GM23338 (cell line): ENCODE measurements at places on chromosomes 6 and 20.

GRCh38 chr20:2756056-2756611 lies 44.3 kb downstream of the CPXM1 start:
- DNase-seq = peak; percentile 86

DNA sequence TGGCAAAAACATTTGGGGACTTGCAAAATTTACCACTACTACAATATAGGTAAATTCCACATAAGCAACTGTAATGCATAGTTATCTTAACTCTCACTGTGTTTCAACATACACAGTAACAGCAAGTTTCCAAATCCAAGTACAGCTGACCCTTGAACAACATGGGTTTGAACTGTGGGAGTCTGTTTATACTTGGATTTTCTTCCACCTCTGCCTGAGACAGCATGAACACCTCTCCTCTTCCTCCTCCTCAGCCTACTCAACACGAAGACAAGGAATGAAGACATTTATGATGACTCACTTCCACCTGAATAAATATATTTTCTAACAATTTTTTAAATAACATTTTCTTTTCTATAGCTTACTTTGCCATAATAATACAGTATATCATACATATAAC lies 25.6 kb downstream of the MAN1A1 start:
- no peak for DNase-seq

DNA sequence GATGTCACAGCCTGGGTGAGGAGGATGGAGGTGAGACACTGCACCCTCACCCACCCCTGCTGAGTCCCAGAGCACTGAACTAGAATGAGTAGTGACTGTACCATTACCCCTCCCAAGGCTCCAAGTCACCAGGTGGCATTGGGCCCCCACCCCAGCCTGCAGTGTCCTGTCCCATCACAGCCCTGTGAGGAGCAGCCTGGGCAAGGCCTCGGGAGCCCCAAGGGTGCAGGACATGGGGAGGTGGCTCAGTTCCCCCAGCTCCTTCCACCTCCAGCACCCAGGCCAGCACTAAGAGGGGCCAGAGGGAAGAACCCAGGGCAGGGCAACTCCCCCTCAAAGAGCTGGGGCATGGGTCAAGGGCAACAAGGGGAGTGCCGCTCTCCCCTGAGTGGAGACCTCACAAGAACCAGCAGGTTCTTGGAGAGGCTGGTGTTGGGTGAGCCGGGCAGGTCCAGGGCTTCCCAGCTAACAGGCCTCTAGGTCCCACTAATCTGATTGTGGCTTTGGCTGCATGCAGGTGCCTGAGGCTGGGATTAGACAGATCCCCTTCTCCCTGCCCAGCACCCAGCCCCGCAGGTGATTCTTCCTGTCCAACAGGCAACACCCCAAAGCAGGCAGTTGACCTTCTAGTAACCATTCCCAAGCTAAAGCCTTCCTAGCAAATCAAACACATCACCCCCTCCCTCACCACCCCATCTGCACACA lies 2.6 kb downstream of the CST4 start:
- no peak for DNase-seq

DNA sequence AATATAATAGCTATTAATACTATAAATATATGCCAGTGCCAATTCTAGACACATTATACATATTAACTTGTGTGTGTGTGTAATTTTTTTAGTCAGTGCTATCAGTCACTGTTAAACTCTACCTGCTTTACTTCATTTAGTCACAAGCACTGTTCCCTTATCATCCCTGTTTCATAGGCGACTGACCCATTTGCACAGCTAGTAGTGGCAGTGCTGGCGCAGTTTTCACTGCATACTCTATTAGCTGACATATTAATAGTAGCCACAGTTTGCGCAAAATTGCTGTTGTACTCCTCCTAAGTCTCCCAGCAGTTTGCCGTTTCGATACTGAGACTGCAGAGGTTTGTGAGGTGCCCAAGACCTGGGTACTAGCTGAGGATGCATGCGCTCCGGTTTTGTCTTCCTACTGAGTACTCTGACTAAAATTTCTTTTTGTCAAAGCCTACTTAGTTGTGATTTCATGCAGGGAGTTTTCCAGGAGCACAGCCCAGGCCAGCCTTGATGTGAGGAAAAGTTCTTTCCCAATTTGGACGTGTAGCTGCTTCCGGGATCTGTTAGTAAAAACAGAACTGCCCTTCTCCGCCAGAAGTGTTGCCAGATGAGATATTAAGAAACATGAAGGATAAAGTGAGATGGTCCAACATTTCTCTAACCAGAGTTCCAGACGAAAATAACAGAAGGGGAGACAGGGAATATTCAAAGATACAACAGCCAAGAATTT lies 5.6 kb downstream of the BAG2 start:
- no peak for DNase-seq

DNA sequence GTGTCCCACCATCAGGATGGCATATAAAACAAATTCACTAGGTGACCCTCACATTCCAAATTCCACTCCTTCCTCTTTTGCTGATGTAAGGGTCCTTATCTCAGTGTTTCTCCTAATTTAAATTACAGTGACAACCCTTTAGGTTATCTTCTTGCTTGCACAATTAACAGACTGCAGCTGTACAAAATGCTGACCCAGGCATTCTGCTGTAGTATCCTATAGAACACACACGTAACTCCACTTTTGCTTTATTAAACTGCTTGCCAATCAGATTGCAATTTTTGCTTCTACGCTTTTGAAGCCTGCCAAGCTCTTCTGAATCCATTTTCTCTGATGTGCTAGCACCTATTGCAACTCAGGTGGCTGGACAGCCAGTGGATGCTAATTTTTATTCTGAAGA lies 950.3 kb downstream of the TFAP2A start:
- no peak for DNase-seq

GRCh38 chr20:41287327-41287726 lies 30.2 kb downstream of the ZHX3 start:
- DNase-seq = no peak

DNA sequence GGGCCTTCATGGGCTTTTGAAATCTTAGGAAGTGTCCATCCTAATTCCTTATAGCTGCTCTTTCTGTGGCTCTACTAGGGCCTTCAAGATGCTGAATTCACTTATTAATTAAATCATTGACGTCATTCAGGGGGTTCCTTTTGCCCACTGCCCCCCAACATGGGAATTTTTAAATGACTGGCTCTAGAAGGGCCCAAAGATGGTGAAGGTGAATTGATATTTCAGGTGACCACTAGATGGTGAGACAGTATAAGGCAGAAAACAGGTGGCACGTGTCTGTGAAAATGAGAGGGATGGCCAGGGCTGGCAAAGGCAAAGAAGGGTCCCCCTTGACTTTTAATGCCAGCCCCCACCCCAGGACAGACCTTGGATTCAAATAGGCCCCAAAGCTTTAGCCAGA lies 11.8 kb downstream of the GNAS start:
- no peak for DNase-seq

DNA sequence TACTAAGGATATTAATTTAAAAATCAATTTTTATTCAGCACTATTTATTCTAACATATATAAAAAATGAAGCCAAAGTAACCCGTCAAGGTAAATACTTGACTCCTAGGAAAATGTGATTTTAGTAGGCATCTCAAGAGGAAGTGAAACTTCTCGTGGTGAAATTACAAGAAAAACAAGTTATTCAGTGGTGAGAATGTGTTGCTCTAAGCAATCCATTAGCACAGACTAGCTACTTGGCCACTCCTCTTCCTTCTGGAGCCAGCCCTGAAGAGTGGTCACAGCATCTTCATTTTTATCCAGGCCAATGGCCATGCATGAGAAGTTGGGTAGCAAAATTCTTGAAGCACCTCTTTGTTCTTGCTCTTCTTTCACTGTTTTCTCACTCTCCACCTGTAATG lies 40.4 kb upstream of the GFRAL start:
- DNase-seq = peak; percentile 6
